ENCODE measurements at places on chromosomes 2 and 18.

GRCh38 chr18:42707080-42707479 lies 408.4 kb downstream of the RIT2 start:
- DNase-seq: no peak

GRCh38 chr2:69089998-69090397 lies 77.0 kb downstream of the ANTXR1 start:
- no peak for DNase-seq

- no peak for DNase-seq
Measured at GRCh38 chr2:3025984-3026383, 351.6 kb downstream of the EIPR1 start.

DNA sequence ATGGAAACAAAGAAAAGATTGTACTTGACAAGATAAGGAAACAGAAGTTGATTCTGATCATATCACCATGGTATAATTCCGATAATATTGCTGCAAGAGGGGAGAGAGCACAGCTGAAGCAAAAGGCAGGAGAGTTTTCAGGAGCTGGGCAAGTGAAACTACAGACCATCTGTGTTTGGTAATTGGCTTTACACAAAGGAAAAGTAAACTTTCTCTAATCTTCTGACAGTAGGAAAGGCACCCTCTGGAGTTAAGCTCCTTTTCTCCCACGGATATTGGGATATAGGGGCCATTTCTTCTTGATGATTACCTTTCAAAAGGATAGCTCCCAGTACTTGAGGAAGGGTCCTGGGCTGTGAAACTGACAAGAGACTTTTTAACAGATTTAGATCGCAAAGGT lies 29.9 kb upstream of the REG3A start:
- no peak for DNase-seq

DNA sequence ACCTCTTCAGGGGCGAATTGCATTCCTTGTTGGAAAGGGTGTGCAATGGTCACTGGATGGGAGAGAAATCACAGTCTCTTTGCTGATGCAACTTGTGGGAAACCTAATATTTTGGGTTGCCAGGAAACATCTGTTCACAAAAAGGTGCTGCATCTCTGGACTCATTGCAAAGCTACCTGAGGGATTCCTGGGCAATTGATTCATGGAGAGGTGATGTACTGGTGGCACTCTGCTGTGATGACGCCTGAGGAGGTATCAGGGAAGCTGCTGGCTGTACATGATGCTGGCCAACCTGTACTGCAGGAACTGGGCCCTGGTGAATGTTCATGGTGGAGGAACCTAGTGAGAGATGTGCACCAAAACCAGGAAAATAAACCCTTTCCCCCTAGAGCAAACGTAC lies 516.0 kb upstream of the SPHKAP start:
- no peak for DNase-seq

- no peak for DNase-seq
Measured at GRCh38 chr18:51235009-51235789, 37.7 kb upstream of the MEX3C start.
